ENCODE measurements at places on chromosomes 11 and 22.

- DNase-seq = peak; percentile 88
Observed at GRCh38 chr22:45454275-45454674, 40.8 kb downstream of the RIBC2 start.

GRCh38 chr11:57496109-57496820 lies 19.2 kb downstream of the SLC43A1 start:
- DNase-seq = no peak

DNA sequence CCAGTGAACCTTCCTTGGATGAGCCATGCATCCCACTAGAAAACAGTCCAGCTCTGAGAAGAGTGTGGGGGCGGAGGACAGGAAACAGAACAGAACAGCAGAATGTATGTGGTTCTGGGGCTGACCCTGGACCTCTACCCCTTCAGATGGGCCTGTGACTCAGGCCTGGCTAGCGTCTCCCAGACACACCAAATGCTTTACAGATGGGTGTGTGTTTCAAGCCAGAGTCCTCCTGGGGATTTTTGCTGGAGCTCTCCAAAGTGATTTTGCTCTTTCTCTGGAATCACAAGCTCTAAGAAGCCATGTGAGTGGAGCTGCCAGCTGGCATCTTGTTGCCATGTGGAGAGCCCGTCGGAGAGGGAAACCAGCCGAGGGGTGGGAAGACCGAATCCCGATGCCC lies 13.2 kb upstream of the C1QTNF4 start:
- peak; percentile 83 for DNase-seq

GRCh38 chr22:46213052-46213451 lies 37.0 kb downstream of the CDPF1 start:
- DNase-seq = no peak

- no peak for DNase-seq
Observed at GRCh38 chr22:35824256-35824655, 106.6 kb downstream of the APOL5 start.

- DNase-seq = no peak
Observed at GRCh38 chr11:2394818-2395105, 5.8 kb upstream of the TSSC4 start.

DNA sequence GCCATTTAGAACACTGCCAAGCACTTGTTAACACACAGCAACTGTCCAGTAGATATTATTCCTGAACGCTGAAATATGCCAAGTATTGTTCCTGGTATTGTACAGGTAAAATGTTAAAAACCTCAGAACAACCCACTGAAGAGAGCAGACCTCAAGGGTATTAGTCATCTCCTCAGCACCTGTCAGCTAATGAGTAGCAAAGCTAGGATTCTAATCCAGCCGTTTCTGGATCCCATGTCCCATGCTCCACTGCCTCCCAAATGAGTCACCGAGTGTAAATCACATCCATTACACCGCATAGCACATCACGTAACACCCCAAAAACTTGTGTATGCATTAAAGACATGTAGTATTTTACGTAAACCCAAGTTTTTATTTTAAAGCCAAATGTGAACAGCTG lies 705.4 kb upstream of the TENM4 start:
- no peak for DNase-seq

DNA sequence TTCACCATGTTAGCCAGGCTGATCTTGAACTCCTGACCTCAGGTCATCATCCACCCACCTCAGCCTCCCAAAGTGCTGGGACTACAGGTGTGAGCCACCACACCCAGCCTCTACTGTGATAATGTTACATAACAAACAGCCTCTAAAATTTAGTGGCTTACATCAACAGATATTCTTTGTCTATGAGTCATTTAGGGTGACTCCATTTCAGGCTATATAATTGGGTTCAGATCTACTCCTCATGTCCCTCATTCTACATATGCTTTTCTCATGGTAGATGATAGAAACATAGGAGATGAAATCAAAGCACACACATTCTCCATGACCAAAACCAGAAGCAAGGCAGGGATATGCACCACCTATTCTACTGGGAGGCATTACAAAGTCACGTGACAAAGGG lies 72.7 kb downstream of the SIK2 start:
- DNase-seq = no peak

GRCh38 chr11:47225552-47226400 lies 11.0 kb downstream of the DDB2 start:
- DNase-seq = no peak

GRCh38 chr11:58562375-58562800 lies 13.3 kb downstream of the LPXN start:
- DNase-seq = no peak

DNA sequence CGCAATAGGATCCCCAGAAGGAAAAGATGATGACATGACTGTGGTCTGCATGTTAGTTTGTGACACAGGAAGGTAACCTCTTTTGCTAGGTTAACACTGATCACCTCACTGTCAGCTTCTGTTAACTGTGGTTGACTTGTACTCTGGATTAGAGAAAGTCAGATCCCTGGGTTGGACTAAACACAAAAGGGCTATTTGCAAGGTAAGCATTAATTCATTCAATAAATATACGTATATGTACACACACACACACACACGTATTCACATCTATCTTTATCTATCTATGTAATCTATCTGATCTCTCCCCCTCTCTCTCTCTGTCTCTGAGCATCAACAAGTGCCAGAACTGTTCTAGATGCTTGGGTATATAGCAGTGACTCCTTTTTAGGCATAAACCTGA lies 136.1 kb upstream of the SNX19 start:
- no peak for DNase-seq

DNA sequence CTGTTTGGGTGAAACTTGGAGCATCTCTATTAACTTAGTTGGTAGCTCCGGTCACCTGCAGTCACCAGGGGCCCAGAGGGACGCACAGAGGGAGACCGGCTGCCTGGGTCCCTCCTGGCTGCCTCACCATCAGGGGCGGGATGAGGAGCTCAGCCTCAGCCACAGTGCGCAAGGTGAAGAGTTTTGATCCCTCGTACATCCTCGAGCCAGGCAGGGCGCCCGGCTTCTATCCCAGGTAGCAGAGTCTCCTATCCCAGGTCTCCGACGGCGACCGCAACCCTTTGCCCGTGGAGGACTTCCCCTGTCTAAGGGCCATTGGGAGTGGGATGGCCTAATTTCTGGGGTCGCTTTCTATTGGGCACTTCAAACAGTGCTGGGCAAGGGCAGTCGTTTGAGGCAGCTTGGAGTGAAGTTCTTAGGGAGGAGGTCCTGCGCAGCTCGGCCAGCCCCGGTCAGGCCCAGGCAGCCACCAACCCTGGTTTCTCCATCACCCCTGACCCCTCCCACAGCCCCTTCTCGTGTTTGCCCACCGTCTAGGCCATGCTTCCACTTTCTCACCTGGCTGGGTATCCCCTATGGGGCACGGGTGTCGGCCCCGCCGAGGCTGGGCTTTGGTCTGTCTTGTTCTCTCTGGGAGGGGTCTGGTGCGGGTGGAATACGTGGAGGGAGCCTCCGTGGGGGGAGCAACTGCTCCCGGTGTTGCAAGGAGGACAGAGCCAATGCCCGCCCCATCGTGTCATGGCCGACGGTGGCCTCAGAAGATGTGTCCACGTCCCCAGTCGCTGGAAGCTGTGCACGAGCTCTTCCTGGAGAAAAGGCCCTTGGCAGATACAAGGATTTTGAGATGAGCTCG lies 3.6 kb upstream of the MRGPRG start:
- no peak for DNase-seq

- no peak for DNase-seq
Observed at GRCh38 chr11:120303004-120303637, 22.0 kb upstream of the TLCD5 start.

All from BJ (cell line).